ENCODE measurements at places on chromosomes 5 and 9. TPM values are rescaled to one million over a fixed set of nuclear protein-coding genes. Genes with fewer than 3 reads are reported as not detected.

- H3K36me3 ChIP-seq = no peaks in the 10 kb centered on the region
- H3K27me3 ChIP-seq = no peaks in the 10 kb centered on the region
- no peaks in the 10 kb centered on the region for H3K4me1 ChIP-seq
- DNase-seq = no peak
- no peak overlapping the region for H3K4me3 ChIP-seq
These were observed 195.4 kb downstream of the MPDZ start for GRCh38 chr9:13083963-13084528.

DNA sequence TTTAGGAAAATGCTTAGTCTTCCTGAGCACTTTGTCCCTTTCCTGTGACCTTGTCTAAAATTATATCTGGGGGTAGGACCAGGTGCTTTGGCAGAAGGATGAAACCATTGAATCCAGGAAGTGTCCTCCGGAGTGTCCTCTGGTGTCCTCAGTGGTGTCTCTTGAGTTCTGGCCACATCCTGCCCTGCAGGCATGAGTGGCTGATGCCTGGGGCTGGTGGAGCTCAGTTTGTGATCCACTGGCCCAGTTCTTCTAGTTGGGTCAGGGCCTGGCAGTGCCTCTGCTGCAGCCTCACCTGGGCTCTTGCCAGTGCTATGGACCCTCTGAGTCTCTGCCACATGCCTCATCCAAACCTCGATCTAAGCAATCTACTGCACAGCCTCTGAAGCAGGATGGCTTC, 14.4 kb upstream of the TMED7 start:
- peaks cover 17% of the 10 kb centered on the region for H3K4me1 ChIP-seq
- H3K36me3 ChIP-seq = no peaks in the 10 kb centered on the region
- peaks cover 46% of the 10 kb centered on the region for H3K27me3 ChIP-seq

DNA sequence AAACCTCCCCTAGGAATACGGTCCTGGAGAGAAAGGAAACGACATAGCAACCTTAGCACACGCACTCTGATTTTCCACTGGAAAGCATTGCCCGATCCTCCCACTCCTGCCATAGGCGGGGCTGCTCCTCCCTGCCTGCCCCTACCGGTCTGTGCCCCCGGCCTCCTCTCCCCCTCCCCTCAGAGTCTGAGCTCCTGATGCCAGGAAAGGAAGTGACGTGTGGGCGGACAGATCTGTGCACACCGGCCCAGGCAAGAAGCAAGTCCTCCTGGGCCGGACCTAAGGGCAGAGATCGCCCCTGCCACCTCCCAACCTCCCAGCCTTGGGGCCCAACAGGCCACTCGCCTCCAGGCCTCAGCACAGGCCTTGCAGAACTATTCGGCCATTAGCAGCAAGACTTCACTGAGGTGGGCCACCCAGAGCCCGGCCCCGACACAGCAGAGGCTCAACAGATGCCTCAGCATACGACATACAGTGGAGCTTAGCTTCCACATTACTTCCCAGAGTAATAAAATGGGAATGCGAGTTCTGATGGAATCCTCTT, 7.2 kb downstream of the NINJ1 start:
- H3K27ac ChIP-seq = peak overlapping the region; percentile 97
- peak; percentile 39 for DNase-seq
- peaks cover 29% of the 10 kb centered on the region for H3K4me1 ChIP-seq
- no peaks in the 10 kb centered on the region for H3K27me3 ChIP-seq
- peak overlapping the region; percentile 48 for H3K4me3 ChIP-seq

DNA sequence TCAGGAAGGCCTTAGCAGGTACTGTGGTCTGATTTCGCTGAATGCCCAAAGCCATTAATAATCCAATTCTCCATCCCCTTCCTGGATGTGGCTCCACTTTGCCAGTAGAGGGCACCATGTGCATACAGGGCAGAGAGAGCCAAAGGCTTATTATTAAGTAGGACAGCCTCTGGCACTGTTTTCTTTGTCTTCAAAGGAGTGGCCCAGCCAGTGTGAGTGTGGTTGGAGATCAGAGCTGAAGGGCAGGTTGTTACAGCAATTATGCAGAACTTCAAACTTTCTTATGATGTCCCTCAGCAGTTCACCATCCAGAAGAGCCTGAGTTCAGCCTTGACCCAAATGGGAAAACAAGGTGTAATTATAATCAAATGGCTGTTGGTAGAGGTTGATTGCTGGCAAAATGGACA, 38.6 kb upstream of the CEMIP2 start:
- H3K27me3 ChIP-seq = no peaks in the 10 kb centered on the region
- peak overlapping the region; percentile 62 for H3K27ac ChIP-seq
- H3K36me3 ChIP-seq = no peaks in the 10 kb centered on the region

Gene KIF24
- 6.6 TPM for total RNA-seq

Gene TYRP1
- total RNA-seq = not detected

Gene TARS1
- 168 TPM for total RNA-seq

DNA sequence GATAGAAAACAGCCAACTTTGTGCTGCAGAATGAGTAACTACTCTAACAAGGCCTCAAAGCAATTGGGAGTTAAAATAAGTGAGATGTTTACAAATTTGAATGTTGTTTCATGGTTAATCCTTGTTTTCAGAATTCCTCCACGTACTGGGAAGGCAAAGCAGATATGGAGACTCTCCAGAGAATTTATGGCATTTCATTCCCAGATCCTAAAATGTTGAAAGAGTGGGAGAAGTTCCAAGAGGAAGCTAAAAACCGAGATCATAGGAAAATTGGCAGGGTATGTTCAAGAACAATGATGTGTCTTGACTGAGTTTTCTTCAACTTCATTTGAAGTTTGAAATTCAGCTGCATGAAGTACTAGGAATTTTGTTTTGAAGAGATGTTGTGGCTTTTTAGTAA, 16.4 kb downstream of the TARS1 start:
- H3K27me3 ChIP-seq = no peaks in the 10 kb centered on the region
- H3K27ac ChIP-seq = no peak overlapping the region
- H3K4me3 ChIP-seq = no peak overlapping the region
- peaks cover 41% of the 10 kb centered on the region for H3K36me3 ChIP-seq

DNA sequence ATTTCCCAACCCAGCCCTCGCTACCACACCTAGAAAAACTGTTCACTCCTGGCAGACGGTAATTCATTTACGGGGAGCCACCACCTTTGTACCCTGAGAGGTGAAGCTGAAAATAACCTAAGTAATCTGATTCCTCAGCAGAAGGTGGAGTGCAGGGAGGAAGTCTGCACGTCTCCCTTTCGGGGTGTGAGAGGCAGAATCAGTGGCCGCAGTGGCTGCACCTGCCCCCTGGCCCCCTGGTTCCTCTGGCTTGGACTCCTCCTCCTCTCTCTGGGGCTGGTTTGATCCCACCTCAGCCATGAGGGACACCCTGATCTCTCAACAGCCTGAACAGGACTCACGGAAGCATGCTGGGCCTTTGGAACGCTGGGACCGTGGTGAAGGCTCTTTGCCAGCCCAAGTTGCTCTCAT, 10.5 kb downstream of the TMEM174 start:
- H3K27ac ChIP-seq = no peak overlapping the region
- H3K4me1 ChIP-seq = no peaks in the 10 kb centered on the region
- peaks cover 50% of the 10 kb centered on the region for H3K27me3 ChIP-seq
- no peak for DNase-seq
- no peak overlapping the region for H3K4me3 ChIP-seq
- no peaks in the 10 kb centered on the region for H3K36me3 ChIP-seq

DNA sequence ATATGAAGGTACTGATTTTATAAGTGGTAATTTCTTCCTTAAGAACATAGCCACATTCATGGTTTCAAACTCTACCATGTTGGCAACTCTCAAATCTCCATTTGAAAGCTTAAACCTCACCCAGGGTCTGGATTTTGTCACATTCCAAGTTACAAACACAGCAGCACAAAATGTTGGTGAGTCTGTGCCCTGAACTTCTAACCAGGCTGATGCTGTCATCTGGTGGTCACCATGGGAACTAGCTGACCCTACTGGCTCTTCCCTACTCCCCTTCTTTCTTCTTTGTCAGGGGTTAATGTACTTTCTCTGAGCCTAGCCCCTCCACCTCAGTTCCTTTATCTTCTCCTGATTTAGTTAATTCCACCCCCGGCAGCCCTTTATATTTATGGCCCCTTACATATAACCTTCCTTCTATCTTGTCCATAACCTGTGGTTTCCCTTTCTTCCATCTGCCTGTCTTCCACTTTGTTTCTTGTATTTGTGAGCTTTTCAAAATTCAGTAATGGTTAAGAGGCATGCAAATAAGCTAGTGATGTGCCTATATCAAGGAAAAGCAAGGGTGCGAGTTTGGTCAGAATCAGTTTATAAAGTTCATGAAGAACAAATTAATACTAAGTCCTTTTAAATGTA, 35.9 kb downstream of the TGFBR1 start:
- no peak for DNase-seq
- peak overlapping the region; percentile 60 for H3K27ac ChIP-seq
- no peak overlapping the region for H3K4me3 ChIP-seq
- peaks cover 32% of the 10 kb centered on the region for H3K4me1 ChIP-seq
- H3K36me3 ChIP-seq = peaks cover 62% of the 10 kb centered on the region
- H3K27me3 ChIP-seq = no peaks in the 10 kb centered on the region

- no peak for DNase-seq
- H3K4me1 ChIP-seq = no peaks in the 10 kb centered on the region
- no peak overlapping the region for H3K4me3 ChIP-seq
- no peaks in the 10 kb centered on the region for H3K36me3 ChIP-seq
- no peaks in the 10 kb centered on the region for H3K27me3 ChIP-seq
These were observed 319.2 kb upstream of the MPDZ start for GRCh38 chr9:13598738-13599137.

GRCh38 chr9:2559192-2560152, 62.1 kb upstream of the VLDLR start:
- H3K4me3 ChIP-seq = no peak overlapping the region
- H3K4me1 ChIP-seq = no peaks in the 10 kb centered on the region
- DNase-seq = no peak
- H3K27me3 ChIP-seq = peaks cover 1% of the 10 kb centered on the region
- H3K36me3 ChIP-seq = no peaks in the 10 kb centered on the region

Gene TERT
- total RNA-seq = not detected

- no peaks in the 10 kb centered on the region for H3K36me3 ChIP-seq
- no peaks in the 10 kb centered on the region for H3K4me1 ChIP-seq
- H3K4me3 ChIP-seq = no peak overlapping the region
These were observed 237.4 kb downstream of the NR2F1-AS1 start for GRCh38 chr5:93343570-93343969.

Gene SLCO6A1
- not detected for total RNA-seq

DNA sequence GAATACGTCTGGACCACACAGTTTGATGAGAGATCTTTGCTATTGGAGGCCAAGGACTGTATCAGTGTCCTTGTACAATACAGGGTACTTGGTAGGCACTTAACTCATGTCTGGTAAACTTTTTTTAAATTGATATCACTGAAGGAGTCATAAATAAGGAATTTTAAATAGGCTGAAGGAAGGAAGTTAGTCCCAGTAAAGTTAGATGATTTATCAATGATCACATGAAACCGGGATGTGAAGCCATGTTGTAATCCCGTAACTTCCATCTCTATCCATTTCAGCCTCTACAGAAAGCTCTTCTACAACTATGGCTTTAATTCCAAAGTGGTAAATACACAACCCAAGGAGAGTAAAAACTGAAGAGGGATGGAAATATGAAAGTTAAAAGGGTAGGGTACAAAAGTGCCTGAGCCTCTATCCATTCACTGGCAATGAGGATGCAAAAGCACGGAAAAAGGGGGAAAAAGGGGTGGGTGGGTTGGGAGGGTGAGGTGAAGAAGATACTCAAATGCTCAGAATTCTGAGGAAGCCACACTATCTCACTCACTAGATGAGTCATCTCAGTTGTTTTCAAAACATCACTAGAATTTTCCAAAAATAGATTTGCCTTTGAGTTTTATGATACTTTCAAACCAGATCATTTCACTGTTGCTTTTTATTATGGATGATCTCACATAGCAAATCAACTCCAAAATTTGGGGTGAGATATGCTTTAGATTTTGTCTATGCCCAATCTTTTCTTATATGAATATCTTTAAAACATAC, 1053.5 kb downstream of the NR2F1-AS1 start:
- no peaks in the 10 kb centered on the region for H3K27me3 ChIP-seq
- H3K4me1 ChIP-seq = no peaks in the 10 kb centered on the region
- no peak overlapping the region for H3K4me3 ChIP-seq
- no peaks in the 10 kb centered on the region for H3K36me3 ChIP-seq
- DNase-seq = no peak

GRCh38 chr9:21931428-21931827, 62.8 kb downstream of the CDKN2A start:
- H3K36me3 ChIP-seq = peaks cover 14% of the 10 kb centered on the region
- no peaks in the 10 kb centered on the region for H3K27me3 ChIP-seq
- DNase-seq = no peak
- H3K4me1 ChIP-seq = peaks cover 6% of the 10 kb centered on the region
- H3K27ac ChIP-seq = no peak overlapping the region

- no peak overlapping the region for H3K27ac ChIP-seq
- no peak for DNase-seq
- H3K27me3 ChIP-seq = no peaks in the 10 kb centered on the region
- no peaks in the 10 kb centered on the region for H3K4me1 ChIP-seq
- H3K4me3 ChIP-seq = no peak overlapping the region
These were observed 42.0 kb downstream of the THBS4 start for GRCh38 chr5:80077051-80077714.

GRCh38 chr5:123949807-123950340, 437.9 kb downstream of the CSNK1G3 start:
- H3K4me3 ChIP-seq = no peak overlapping the region
- no peak for DNase-seq
- no peaks in the 10 kb centered on the region for H3K36me3 ChIP-seq
- no peaks in the 10 kb centered on the region for H3K27me3 ChIP-seq
- H3K4me1 ChIP-seq = no peaks in the 10 kb centered on the region
- no peak overlapping the region for H3K27ac ChIP-seq

Gene AIF1L
- total RNA-seq = 0.42 TPM

DNA sequence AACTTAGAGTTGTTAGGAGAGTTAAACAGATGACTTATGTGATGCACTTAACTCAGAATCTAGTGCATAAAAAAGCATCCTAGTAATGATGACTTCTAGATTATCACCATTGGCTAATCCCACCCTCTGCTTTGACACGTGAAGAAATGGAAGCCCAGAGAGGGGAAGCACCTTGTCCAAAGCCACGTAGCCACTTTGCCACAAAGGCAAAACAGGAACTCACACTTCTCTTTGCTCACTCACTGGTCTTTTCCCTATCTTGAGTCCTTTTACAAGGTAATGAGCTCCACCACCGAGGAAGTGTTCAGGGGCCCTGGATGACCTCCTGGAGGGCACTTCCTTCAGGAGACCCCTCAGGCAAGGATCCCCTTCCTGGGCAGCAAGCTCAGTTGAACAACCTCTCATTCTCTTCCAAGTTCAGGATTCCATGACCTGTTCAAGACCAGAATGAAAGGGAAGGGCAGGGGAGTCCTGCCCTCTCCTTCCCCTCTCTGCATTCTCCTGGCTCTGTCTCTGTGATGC, 89.7 kb downstream of the HRH2 start:
- DNase-seq = no peak
- H3K4me3 ChIP-seq = no peak overlapping the region
- peaks cover 31% of the 10 kb centered on the region for H3K27me3 ChIP-seq
- H3K4me1 ChIP-seq = peaks cover 10% of the 10 kb centered on the region
- no peaks in the 10 kb centered on the region for H3K36me3 ChIP-seq

GRCh38 chr9:127866535-127866934, 10.9 kb downstream of the AK1 start:
- no peak for DNase-seq
- no peak overlapping the region for H3K4me3 ChIP-seq
- peaks cover 30% of the 10 kb centered on the region for H3K4me1 ChIP-seq
- no peak overlapping the region for H3K27ac ChIP-seq

- H3K27me3 ChIP-seq = no peaks in the 10 kb centered on the region
- no peak for DNase-seq
- H3K4me1 ChIP-seq = no peaks in the 10 kb centered on the region
- H3K27ac ChIP-seq = no peak overlapping the region
- H3K36me3 ChIP-seq = peaks cover 16% of the 10 kb centered on the region
These were observed 43.6 kb upstream of the CACNA1B start for GRCh38 chr9:137833721-137834613.

GRCh38 chr5:59790376-59790775, 103.2 kb downstream of the PDE4D start:
- peak overlapping the region; percentile 45 for H3K4me3 ChIP-seq
- H3K4me1 ChIP-seq = peaks cover 6% of the 10 kb centered on the region
- H3K27ac ChIP-seq = peak overlapping the region; percentile 13
